SJSA1 (cell line): ENCODE measurements at places on chromosomes 6 and 20.

GRCh38 chr6:12903246-12903645, 186.7 kb downstream of the PHACTR1 start:
- DNase-seq = no peak

GRCh38 chr20:64212755-64213154, 42.8 kb upstream of the PCMTD2 start:
- no peak for DNase-seq

DNA sequence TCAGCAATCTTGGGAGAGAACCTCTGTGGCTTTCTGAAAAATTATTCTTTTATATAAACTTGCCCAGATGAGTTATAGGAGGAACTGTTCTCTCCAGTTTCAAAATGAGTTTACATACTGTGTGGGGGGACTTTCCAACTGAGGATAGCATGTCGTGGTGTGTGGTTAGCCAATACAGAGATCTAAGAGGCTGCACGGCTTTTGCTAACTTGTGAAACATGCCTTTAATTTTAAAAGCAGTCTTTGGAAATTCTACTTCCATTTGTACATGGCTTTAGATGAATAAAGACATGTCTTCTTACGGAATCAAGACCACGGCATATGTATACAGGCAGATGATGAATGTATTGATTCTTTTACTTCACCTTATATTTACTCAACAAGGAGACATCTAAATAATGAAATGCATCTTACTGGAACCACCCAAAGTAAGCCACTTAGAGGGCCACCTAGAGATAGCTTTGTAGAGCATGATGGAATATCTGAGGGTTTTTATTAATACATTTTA, 39.8 kb downstream of the HIVEP1 start:
- no peak for DNase-seq

DNA sequence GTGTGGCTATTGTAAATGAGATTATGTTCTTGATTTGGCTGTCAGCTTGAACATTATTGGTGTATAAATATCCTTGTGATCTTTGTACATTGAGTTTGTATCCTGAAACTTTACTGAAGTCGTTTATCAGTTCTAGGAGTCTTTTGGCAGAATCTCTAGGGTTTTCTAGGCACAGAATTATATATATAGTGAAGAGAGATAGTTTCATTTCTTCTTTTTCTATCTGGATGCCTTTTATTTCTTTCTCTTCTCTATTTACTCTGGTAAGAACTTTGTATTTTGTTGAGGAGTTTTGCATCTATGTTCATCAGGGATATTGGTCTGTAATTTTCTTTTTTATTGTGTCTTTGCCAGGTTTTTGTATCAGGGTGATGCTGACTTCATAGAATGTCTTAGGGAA, 589.2 kb upstream of the MAN1A1 start:
- no peak for DNase-seq

GRCh38 chr6:91961671-91962070, 1374.8 kb upstream of the MAP3K7 start:
- no peak for DNase-seq

DNA sequence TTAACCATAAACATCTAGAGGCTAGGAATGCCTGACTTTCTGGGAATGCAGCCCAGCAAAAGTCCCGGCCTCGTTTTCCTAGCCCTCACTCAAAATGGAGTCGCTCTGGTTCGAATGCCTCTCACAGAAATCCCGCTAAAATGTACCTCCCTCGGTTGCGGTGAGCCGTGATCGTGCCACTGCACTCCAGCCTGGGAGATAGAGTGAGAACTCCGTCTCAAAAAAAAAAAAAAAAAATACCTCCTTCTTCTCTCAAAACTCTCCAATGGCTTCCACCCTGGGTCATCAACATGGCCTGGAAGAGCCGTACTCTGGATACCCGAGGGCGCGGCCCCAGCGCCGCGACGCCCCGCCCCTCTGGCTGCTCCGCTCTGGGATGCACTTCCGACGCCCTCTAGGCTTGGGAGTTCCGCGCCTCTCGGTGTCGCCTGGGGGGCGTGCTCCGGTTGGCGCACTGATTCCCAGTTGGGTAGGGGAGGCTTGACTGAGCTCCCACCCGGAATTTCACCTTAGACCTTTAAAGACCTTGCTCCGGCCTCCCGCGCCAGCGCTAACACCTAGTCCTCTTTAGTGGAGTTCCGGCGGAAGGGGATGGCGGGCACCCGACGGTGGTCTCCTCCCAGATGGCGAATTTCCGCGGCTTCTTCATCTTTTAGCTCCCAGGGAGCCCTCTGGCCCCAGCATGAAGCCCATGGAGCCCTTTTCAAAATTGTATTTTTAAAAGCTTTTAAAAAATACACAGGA, 12.3 kb downstream of the HMGN4 start:
- peak; percentile 52 for DNase-seq

DNA sequence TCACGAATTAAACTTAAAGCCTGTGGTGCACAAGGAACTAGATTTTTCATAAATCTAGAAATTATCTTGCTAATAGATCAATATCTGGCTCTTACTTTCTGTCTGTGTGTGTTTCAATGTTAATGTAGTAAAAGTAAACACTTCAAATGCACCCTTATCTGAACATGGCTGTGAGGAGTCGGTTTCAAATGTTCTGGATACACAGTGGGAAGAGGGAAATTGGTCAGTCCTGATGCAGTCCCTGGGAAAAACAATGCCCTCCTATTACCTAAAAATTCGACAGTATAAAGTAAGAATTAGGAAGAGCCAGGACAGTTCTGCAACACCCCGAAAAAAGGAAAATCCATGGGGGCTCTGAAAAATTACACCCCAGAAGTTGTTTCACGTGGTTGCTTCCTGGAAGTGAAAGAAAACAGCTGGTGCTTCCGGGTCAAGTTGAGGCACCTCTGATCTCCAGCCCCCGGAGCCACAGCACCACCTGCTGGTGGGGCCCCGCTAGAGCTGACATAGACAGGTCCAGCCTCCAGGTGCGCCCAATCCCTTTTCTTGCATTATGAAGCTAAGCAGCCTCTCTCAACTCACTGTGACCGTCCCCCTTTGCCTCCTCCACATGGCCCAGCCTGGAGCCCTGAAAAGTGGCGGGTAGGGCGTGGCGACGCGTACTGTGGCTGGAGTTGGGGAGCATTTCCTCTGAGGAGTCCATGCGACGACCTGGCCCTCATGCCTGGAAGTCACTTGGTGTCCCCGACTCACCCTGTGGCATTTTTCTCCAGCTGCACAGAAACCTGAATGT, 8.3 kb downstream of the SEMG2 start:
- DNase-seq = peak; percentile 13

GRCh38 chr6:148112851-148113319, 229.8 kb upstream of the SASH1 start:
- no peak for DNase-seq

GRCh38 chr6:122449069-122449468, 22.5 kb downstream of the SERINC1 start:
- DNase-seq = no peak

- peak; percentile 95 for DNase-seq
These were observed 328.2 kb upstream of the JAG1 start for GRCh38 chr20:11001764-11002540.

DNA sequence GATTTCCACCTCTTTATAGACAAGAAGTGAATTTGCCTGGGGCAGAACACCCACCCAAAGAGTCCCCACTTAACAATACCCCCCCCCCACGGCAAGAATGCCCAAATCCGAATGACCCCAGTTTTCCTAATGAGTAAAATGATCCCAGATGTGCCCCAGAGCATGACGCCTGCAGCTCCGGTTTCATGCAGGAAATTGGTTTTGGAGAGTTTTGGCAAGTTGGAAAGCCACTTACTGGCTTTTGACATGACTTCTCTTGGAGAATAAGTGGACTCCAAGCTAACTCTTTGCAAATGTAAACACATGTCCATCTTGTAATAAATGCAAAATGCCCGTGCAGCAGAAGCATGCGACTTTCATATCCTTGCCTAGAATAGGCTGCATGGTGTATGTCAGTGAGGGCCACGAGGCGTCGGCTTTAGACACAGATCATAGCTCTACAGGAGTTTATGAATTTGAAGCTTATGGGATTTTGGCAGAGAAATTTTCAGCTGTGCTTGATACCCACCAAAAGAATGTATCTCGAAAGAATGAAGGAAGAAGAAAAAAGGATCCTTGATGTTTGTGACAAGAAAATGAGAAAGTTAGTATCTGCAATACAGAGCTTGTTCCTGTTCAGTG, 24.2 kb downstream of the EDN3 start:
- DNase-seq = no peak

GRCh38 chr6:148530394-148530953, 187.8 kb downstream of the SASH1 start:
- DNase-seq = peak; percentile 85

GRCh38 chr6:110693296-110693695, 122.0 kb downstream of the CDK19 start:
- DNase-seq = no peak

DNA sequence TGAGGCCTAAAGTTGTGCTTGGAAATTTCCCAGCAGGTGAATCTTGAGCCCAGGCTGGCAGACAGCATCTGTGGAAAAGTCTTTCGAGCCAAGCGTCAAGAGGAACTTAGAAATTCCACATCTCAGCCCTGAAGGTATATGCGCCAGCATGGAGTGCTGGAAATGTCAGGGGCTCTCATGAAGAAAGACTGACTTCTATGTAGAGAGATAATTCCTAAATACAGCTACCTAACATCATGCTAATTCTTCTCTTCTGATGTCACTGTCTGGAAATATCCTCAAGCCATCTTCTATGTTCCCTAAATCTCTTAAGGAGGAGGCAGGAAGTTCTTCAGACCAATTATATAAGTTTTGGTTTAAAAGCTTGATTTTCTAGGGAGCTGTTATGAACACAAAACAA, 492.4 kb upstream of the MARCKS start:
- no peak for DNase-seq

DNA sequence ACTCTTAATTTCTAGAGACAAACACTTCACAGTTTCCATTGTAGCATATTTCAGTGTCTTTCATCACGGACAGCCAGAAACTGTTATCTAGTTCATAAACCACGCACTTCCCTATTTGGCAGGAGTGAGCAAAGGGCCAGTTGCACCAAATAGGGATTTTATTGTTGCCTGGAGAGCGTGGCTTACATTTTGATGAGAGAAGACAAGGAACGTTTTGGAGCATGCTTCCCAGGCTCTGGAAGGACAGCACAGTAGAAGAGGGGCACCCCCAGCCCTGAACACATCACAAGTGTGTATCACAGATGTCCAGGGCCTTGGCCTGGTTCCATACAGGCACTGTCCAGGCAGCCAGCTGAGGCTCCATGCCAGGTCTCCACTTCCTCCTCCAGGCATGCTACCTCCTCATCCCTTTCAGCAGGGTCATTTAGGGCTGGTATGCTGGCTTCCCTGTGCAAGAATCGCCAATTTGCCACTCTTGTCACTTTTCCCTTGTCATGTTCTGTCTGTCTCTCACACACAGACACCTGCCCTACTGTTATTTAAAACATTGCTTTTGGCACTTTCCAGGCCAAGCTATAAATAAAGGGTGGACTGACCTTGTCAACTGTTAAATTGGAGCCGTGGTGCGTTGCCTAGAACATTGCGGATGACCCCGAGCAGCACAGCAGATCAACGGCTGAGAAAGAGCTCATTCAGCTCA, 235.0 kb upstream of the GMDS start:
- DNase-seq = no peak

GRCh38 chr6:107991772-107992550, 34.0 kb upstream of the SEC63 start:
- DNase-seq = no peak

- peak; percentile 51 for DNase-seq
These were observed 43.0 kb upstream of the HIVEP1 start for GRCh38 chr6:11969092-11969491.

DNA sequence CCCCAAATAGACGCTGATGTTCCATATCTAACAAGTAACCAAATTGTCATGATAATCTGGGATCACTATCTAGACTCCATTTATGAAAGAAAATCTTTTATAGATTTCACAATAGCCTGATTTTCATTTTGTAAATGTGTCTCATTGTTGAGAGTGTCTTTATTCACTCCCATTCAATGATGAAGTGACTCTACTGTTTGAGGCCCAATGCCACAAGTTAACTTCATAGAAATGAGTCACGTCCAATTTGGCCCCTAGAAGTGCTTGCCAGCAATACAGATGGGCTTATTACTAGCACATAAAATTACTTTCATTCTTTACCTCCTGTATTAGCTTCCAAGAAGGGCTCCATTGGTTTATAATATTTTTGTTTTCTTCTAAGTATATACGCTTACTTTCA, 6.3 kb downstream of the IPCEF1 start:
- no peak for DNase-seq

DNA sequence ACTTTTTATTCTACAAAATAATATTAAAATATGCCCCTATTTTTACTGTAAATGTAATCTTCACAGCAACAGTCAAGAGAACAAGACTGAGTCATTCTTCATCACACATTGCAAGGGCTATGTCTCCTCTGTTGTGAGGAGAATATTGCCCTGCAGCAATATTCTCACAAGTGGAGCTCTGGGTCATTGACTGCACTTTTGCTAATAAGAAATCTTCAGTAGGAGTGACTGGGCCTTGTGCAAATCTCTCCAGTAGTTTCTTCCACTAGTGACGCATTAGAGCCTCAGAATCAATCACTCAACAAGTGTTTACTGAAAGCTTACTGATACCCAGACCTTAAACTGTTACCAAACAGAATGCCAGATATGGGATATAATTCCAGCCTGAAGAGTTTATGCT, 49.1 kb downstream of the LAMA2 start:
- no peak for DNase-seq

- no peak for DNase-seq
These were observed 21.3 kb downstream of the ANKRD6 start for GRCh38 chr6:89454300-89454699.

- DNase-seq = no peak
These were observed 110.2 kb upstream of the FOXQ1 start for GRCh38 chr6:1201547-1202200.

- no peak for DNase-seq
These were observed 67.1 kb downstream of the LAMP5 start for GRCh38 chr20:9581509-9581908.

DNA sequence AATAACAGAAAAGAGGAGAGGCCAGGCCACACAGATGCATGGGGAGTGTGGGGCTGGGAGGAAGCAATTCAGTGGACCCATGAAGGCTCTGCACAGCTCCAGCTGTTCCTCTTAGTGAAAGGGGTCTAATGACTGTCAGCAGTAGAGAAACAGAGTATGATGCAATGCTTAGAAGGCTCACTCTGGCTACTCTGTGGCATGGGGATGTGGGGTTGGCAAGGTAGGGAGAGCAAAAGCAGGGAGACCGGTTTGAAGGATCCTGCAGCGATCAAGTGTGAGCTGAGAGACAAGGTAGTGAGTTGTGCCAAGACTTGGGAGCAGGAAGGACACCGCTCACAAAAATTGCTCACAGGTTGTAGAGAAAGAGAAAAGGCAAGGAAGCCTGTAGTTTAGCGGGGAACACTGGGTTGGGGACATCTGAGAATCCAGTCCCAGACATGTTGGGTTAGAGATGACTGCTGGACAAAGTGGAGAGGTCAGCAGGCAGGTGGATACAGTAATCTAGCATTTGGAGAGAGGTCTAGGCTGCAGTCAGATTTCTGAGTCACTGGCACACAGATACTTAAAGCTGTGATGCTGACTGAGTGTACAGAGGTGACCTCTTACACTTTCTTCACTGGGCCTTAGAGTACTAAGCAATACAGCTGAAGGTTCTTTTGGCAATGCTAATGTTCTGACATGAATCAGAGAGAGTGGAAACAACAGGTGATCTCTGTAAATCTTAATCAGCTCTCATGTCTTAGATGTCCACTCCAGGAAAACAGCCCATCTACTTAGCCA, 27.1 kb downstream of the NAPB start:
- DNase-seq = no peak

GRCh38 chr6:137240168-137240567, 21.0 kb upstream of the IFNGR1 start:
- DNase-seq = peak; percentile 50

GRCh38 chr20:63946986-63947637, 9.1 kb downstream of the UCKL1 start:
- DNase-seq = no peak
